ENCODE measurements at places on chromosomes 2 and 18.

DNA sequence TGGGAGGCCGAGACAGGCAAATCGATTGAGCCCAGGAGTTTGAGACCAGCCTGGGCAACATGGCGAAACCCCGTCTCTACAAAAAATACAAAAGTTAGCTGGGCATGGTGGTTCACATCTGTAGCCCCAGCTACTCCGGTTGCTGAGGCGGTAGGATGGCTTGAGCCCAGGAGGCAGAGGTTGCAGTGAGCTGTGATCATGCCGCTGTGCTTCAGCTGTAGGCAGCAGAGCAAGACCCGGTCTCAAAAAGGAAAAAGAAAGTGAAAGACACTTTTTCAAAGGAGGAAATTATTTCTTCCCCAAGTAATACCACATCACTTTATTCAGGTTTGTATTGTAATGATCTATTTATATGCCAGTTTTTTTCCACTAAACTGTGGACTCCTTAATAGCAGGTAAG is 35.7 kb upstream of the TAF4B start:
- no peak for DNase-seq

DNA sequence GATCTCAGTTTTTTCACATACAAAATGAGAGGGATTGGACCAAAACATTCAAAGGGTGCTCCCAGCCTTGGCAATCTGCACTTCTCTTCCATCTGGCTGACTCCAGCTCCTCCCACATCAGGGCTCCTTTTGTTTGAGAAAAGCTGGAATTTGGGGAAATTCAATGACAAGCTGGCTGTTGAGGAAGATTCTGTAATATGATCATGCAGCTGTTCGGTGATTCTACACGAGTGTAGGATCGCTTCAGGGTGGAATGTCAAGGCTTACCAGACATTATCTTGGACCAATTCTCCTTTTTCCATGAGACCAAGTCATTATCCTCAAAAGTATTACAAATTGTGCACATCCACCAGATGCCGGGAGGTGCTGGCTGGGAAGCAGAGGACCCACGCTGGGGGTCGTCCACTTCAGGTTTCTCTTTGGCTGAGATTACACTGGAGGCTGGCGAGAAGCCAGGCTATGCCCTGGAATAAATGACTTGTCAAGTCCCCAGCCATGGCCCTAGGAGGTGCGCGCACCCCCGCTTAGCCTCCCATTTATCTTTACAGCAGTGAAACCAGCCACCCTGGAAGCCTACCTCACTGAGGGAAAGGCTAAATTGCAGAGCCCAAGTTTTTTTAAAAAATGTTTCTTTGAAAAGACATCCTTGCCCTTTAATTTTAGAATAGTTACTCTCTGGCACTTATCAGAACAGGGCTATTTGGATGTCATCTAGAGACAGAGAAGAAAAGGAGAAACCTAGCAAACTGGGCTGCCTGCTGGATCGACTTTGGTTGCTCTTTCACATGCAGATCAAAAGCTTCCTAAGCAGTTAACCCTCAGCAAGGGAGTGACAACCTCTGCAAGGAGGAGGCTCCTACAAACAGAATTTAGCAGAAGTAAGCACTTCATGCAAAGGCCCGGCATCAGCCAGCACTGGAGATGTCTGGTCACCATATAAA is 42.5 kb upstream of the LCLAT1 start:
- DNase-seq: no peak

- no peak for DNase-seq
Measured at GRCh38 chr2:177348118-177348654, 44.4 kb upstream of the AGPS start.

DNA sequence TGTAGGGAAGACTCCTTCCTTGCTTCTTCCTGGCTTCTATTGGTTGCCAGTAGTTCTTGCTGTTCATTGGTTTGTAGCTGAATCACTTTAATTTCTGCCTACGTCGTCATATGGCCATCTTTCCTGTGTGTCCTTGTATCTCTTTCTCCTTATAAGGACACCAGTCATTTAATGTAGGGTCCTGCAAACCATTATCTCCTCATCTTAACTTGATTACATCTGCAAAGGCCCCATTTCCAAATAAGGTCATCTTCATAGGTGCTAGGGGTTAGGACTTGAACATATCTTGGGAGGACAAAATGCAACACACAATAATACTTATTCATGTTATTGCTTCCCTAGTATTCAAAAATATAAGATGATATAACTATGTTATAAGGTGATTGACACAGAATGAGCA is 95.5 kb upstream of the TTC27 start:
- DNase-seq: no peak

DNA sequence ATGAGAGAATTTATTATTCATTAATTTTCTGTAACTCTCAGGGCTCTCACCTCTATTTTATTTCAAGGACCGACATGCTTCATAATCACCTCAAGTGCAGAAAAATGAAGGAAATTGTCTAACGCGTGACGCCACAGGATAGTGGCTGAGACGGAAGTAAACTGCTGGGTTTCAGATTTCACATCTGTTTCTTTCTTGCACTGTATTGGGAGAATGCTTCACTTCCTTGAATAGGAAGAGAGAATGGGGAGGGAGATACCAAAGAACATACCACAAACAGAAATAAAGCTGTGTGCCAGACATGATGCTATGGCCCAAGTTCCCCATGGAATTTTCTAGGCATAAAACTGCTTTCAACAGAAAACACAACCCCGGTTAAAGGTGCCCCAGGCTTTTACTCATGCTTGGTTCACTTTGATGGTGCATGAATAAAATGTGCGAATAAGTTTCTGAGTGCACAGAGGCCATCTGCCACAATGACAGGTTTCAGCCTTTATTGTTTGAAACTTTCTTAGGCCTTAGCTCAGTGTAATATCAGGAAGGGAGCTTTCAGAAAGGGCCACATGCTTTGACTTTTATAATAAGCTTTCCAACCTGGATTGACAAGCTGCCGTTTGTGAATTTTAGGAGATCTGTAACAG is 1116.4 kb downstream of the SOCS6 start:
- no peak for DNase-seq

GRCh38 chr2:163455815-163456214 is 280.0 kb downstream of the FIGN start:
- DNase-seq: no peak

DNA sequence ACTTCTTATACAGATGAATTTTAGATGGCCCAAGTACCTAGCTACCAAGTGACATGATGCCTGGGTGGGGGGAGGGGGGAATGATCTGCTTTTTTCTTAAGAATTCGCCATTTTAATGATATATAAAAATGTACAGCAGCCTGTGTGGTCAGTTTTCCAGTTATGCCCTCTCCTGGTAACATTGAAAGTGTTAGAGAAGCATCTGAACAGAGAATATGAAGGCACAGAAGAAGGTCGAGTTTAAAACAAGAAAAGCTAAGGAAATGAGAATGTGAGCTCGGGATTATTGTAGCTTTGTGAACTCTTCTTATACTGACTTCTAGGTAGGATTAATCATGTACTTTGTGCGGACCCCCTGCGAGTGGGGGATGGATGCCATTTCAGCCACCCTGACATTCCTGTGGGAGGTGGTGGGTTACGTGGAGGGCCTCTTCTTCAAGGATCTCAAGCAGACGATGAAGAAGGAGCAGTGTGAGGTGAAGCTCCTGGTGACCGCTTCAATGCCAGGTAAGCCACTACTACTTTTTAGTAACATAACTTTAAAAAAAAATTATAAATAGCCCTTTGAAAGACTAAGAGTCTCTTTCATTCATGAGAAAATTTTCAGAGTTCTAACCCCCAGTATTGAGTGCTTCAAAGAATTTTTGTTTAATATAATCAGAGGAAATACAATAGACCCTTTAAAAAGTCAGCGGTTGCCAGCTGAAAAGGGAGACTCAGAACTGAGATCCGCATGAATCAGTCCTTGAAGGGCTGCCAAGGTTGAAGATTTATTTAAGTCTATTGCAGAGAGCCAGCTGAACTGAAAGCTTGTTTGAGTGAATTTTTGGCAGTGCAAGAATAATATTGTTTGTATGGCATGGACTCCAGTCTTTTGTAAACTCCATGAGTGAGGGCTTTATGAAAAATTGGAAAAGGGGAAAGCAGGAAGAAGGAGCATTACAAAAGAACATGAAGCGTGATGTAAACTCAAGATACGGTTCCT is 68.6 kb upstream of the RPE start:
- no peak for DNase-seq

- DNase-seq: peak; percentile 16
Measured at GRCh38 chr2:9002637-9003365, 683 bp downstream of the MBOAT2 start.

DNA sequence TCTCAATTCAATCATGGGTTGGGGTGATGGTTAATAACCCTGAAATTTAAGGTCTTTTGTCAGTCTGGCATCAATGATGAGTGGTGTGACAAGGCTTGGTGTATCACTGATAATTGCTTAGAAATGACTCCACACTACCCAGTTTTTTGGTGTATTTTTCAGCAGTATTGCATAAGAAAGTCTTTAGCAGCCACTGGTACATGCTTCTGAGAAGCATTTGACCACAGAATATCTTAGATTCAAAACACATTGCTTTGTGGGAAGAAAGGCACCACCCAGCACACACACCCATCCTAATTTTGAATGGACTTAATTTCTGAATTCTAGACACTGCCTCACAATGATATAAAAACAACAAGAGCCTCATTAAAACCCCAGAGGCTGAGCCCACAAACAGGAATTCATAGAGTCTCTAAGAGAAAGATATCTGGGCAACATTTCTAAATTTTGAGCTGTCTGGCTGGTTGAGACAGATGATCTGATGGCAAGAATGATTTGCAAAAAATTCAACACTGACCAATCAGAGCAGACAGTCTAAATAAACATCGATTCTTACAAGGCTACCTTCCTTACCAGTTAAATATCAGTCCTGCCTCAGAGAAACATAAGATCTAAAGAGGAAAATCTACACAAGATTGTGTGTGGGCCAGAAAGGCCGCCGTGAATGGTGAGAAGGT is 114.7 kb upstream of the CYP1B1 start:
- no peak for DNase-seq

- no peak for DNase-seq
Measured at GRCh38 chr2:39994151-39994550, 215.1 kb upstream of the THUMPD2 start.

All from neural crest cell (in vitro differentiated cells).